H1 (cell line): ENCODE measurements at places on chromosomes 4 and X. TPM values are rescaled to one million over a fixed set of nuclear protein-coding genes. Genes with fewer than 3 reads are reported as not detected.
A peak's percentile ranks its signal among the peaks of the same experiment; 100 is the strongest.

The ITGB1BP2 gene
- 5.1 and 5.2 TPM in 2 replicates for total RNA-seq

The TMEM35A gene
- 5.5 and 5.7 TPM in 2 replicates for total RNA-seq

The GNRHR gene
- total RNA-seq = not detected in 2 replicates

The REELD1 gene
- not detected in 2 replicates for total RNA-seq

The VCX3B gene
- not detected in 2 replicates for total RNA-seq

The DCAF12L1 gene
- 4.5 and 5.3 TPM in 2 replicates for total RNA-seq

The DRP2 gene
- total RNA-seq = 0.20 and 0.25 TPM in 2 replicates

The VCX2 gene
- total RNA-seq = not detected in 2 replicates

The YY2 gene
- 1.1 and 1.5 TPM in 2 replicates for total RNA-seq

The PPBP gene
- total RNA-seq = 0.43 TPM in 1 of 2 replicates, not detected in the other

The GAGE1 gene
- not detected in 2 replicates for total RNA-seq

The AMBN gene
- total RNA-seq = not detected in 2 replicates

The PDGFRA gene
- total RNA-seq = 3.4 and 3.7 TPM in 2 replicates

The RELL1 gene
- total RNA-seq = 13.7 and 14.1 TPM in 2 replicates

GRCh38 chr4:79241846-79242245 lies 84.0 kb downstream of the NAA11 start:
- H3K36me3 ChIP-seq = no peaks in the 10 kb centered on the region
- H3K27me3 ChIP-seq = no peaks in the 10 kb centered on the region
- DNase-seq = no peak
- H3K27ac ChIP-seq = no peak overlapping the region

DNA sequence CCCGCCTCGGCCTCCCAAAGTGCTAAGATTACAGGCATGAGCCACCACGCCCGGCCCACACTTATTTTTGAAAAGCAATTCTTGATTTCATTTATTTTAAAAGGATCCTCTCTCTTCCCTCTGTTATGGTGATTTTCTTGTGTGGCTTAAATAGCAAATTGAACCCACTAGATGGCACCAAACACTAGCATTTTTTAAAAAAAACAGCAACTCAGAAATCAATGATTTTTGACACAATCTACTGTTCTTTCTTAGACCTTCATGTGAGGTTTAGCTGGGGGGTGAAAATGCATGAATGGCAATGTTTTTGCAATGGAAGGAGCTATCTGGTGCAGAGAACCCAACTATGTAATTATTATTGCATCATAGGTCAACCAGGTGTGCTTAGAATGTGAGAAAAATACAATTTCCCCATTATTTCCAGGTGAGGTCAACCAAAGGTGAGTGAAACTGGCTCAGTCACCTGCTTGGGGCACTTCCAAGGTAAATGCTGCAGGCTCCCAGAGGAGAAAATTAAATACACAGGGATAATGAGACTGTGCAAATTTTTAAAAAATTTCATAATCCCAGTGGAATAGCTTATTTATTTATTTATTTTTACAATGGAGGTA lies 226.7 kb upstream of the PRKX start:
- no peak for DNase-seq
- no peaks in the 10 kb centered on the region for H3K36me3 ChIP-seq
- no peaks in the 10 kb centered on the region for H3K4me1 ChIP-seq
- no peak overlapping the region for H3K27ac ChIP-seq
- H3K27me3 ChIP-seq = no peaks in the 10 kb centered on the region

GRCh38 chr4:80422727-80423404 lies 87.3 kb downstream of the CFAP299 start:
- DNase-seq = no peak
- H3K27me3 ChIP-seq = no peaks in the 10 kb centered on the region
- no peak overlapping the region for H3K27ac ChIP-seq
- peaks cover 3% of the 10 kb centered on the region; the same call in 1 of the 2 replicates for H3K4me1 ChIP-seq
- no peaks in the 10 kb centered on the region for H3K36me3 ChIP-seq

DNA sequence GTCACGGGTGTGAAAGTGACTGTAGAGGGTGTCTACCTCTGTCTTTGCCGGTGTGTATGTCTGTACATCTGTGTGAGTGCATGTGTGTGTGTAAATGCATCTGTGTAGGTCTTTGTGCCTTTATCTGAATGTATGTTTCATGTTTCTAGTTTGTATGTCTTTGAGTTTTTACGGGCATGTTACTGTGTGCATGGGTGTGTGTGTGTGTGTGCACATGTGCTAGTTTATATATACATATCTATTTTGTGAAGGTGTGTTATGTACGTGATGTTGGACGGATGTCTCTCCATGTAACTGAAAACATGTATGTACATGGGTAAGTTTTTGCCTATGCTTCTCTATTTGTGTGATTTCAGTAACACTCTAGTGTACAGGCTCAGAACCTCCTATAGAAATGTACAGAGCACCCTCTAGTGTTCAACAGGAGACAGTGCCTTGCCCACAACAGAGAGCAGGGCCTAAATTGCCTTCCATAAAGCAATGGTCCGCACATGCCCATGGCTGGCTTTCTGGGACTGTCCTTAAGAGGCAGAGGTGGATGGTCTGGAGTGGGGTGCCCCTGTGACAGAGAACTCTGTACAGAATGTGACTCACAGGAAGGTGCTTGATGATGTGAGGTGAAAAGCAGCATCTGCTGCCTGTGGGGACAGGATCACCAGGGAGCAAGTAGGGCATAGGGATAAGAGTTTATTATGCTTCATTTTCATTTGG lies 343.5 kb downstream of the RAPGEF2 start:
- no peak overlapping the region for H3K27ac ChIP-seq
- H3K36me3 ChIP-seq = no peaks in the 10 kb centered on the region
- peak; percentile 23 for DNase-seq
- no peaks in the 10 kb centered on the region for H3K27me3 ChIP-seq
- no peak overlapping the region for H3K4me3 ChIP-seq

DNA sequence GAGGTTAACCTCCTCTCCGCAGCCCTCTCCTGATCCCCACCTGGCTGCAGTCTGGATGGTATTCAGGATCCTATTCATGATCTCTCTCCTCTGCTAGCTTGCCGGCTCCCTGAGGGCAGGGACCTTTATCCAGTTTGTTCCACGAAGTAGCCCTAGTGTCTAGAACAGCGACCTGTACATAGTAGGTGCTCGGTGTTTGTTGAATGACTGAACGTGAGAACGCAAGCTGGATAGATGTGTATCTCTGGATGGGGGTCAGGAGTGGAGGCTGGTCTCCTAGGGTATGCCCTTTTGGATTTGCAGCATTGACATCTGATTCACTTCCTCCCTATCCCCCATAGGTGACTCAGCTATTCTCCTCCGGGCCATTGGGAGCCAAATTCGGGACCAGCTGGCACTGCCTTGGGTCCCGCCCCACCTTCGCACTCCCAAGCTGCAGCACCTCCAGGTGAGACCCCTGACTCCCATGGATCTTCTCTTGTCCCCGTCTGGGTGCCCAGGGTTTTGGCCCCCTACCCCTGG lies 7.3 kb downstream of the CCDC22 start:
- H3K27me3 ChIP-seq = no peaks in the 10 kb centered on the region
- H3K36me3 ChIP-seq = no peaks in the 10 kb centered on the region
- H3K4me3 ChIP-seq = no peak overlapping the region
- no peak overlapping the region for H3K27ac ChIP-seq

GRCh38 chr4:147362938-147363337 lies 118.0 kb upstream of the EDNRA start:
- H3K27ac ChIP-seq = no peak overlapping the region
- H3K4me1 ChIP-seq = no peaks in the 10 kb centered on the region
- no peaks in the 10 kb centered on the region for H3K27me3 ChIP-seq
- H3K36me3 ChIP-seq = no peaks in the 10 kb centered on the region

GRCh38 chr4:128284317-128284716 lies 3.3 kb downstream of the PGRMC2 start:
- H3K36me3 ChIP-seq = no peaks in the 10 kb centered on the region
- DNase-seq = no peak
- H3K4me1 ChIP-seq = peaks cover 8% of the 10 kb centered on the region; the same call in 1 of the 2 replicates
- H3K27ac ChIP-seq = no peak overlapping the region

GRCh38 chr4:38665551-38666411 lies 1.8 kb downstream of the KLF3 start:
- no peaks in the 10 kb centered on the region for H3K36me3 ChIP-seq
- peaks cover 12% of the 10 kb centered on the region for H3K27me3 ChIP-seq
- peak overlapping the region; percentile 76 for H3K4me3 ChIP-seq

DNA sequence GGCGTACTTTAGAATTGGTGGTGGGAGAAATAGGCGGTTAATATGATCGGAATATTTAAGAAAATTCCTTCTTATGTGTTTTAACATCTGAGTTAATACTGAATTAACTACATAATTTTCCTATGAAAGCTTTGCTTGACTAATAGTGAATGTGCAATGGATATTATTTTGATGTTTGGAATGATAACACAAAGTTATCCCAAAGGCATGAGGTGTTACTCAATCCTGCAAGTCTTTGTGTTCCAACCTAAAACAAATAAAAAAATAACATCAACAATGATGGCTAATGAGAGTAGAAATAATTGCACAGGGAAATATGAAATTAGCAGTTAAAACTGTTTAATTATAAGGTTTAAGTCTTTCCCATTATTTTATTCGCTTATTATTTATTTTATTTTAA lies 183.6 kb upstream of the ARSJ start:
- H3K27me3 ChIP-seq = no peaks in the 10 kb centered on the region
- H3K4me3 ChIP-seq = no peak overlapping the region
- no peak overlapping the region for H3K27ac ChIP-seq
- no peaks in the 10 kb centered on the region for H3K36me3 ChIP-seq

- no peak overlapping the region for H3K4me3 ChIP-seq
- no peaks in the 10 kb centered on the region for H3K4me1 ChIP-seq
- no peaks in the 10 kb centered on the region for H3K36me3 ChIP-seq
- H3K27me3 ChIP-seq = no peaks in the 10 kb centered on the region
- H3K27ac ChIP-seq = no peak overlapping the region
These were observed 949.6 kb upstream of the PRKX start for GRCh38 chrX:4663085-4663484.

GRCh38 chr4:151304226-151304625 lies 21.2 kb downstream of the SH3D19 start:
- no peaks in the 10 kb centered on the region for H3K27me3 ChIP-seq
- H3K36me3 ChIP-seq = no peaks in the 10 kb centered on the region
- H3K4me1 ChIP-seq = peaks cover 4% of the 10 kb centered on the region
- DNase-seq = no peak
- H3K4me3 ChIP-seq = no peak overlapping the region
- no peak overlapping the region for H3K27ac ChIP-seq

DNA sequence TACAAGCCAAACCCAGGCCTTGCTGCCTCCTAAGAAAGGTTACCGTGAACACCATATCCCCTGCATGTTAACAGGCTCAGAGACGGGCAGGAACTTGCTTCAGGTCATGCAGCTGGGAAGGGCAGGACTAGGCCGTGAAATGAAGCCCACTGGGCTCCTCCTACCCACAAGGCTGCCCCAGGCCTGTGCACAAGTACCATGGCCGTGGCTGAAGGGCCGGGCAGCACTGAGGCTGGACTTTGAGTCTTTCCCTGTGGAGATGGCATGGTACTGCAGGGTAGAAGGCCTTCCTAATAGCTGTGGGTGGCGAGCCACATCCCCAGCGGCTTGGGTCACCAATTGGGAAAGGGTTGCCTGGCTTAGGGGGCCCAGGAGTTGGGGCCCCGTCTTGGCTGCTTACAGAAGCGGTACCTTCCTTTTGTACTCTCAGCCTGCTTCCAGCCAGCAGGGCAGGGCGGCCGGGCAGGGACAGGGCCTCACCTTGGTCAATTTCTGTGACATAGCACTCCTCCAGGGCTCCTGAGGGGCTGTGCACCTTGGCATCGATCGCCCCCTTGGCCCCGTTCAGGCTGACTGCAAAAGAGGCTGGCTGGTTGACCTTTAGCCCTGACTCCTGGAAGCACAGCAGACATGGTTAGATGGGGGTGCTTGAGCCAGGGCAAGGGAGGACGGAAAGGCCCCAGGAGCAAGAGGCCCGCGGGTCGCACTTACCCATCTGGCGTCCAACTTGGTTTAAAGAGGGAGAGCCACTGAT lies 23.8 kb downstream of the FLNA start:
- no peak for DNase-seq
- H3K27me3 ChIP-seq = no peaks in the 10 kb centered on the region
- H3K36me3 ChIP-seq = peaks cover 55% of the 10 kb centered on the region
- no peak overlapping the region for H3K4me3 ChIP-seq

GRCh38 chrX:9605484-9605883 lies 140.6 kb downstream of the TBL1X start:
- H3K27ac ChIP-seq = no peak overlapping the region
- H3K4me3 ChIP-seq = no peak overlapping the region
- no peaks in the 10 kb centered on the region for H3K36me3 ChIP-seq
- H3K4me1 ChIP-seq = no peaks in the 10 kb centered on the region; the same call in 1 of the 2 replicates
- DNase-seq = no peak
- H3K27me3 ChIP-seq = no peaks in the 10 kb centered on the region

GRCh38 chr4:67152976-67153375 lies 392.3 kb downstream of the CENPC start:
- no peaks in the 10 kb centered on the region for H3K36me3 ChIP-seq
- DNase-seq = no peak
- H3K4me1 ChIP-seq = no peaks in the 10 kb centered on the region
- no peak overlapping the region for H3K4me3 ChIP-seq

DNA sequence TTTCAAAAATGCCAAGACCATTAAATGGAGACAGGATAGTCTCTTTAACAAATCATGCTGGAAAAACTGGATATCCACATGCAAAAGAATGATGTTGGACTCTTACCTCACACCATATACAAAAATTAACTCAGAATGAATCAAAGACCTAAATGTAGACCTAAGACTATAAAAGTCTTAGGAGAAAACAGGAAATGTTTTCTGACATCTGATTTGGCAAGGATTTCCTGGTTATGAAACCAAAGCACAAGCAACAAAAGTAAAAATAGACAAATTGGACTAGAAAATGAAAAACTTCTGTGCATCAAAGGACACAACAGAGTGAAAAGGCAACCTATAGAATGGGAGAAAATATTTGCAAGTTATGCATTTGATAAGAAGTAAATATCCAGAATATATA lies 37.6 kb downstream of the ARFIP1 start:
- peaks cover 12% of the 10 kb centered on the region for H3K36me3 ChIP-seq
- no peak for DNase-seq
- no peak overlapping the region for H3K4me3 ChIP-seq
- no peak overlapping the region for H3K27ac ChIP-seq
- no peaks in the 10 kb centered on the region for H3K4me1 ChIP-seq
- H3K27me3 ChIP-seq = no peaks in the 10 kb centered on the region

DNA sequence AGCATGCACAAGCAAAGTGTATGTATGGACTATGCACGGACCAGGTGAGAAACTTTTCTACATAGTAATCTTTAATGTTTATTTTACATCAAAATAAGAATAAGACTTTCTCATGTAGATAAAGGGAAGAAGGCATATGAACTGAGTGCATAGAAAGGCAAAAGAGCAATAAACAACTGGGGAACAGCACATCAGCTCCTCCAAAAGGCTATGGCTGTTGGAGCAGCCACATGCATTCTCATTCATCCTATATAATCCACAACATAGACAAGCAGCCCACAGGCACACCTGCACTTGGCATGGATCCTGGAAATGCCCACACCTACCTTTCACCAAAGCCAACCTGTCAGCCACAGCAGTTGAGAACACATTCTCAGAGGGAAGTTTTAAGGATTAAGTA lies 586.9 kb upstream of the INTU start:
- DNase-seq = no peak
- no peaks in the 10 kb centered on the region for H3K36me3 ChIP-seq
- H3K27ac ChIP-seq = no peak overlapping the region; the same call in 1 of the 2 replicates
- H3K27me3 ChIP-seq = no peaks in the 10 kb centered on the region
